ENCODE measurements at places on chromosomes 2 and 18.
A peak's percentile ranks its signal among the peaks of the same experiment; 100 is the strongest.

- DNase-seq = no peak
These were observed 465.0 kb downstream of the ZEB2 start for GRCh38 chr2:144054911-144055310.

- peak; percentile 4 for DNase-seq
These were observed 1.5 kb downstream of the ARPC2 start for GRCh38 chr2:218218268-218219185.

- DNase-seq = no peak
These were observed 18.0 kb downstream of the MALL start for GRCh38 chr2:110097506-110098220.

- no peak for DNase-seq
These were observed 103.1 kb upstream of the THOC1 start for GRCh38 chr18:370751-371608.

- no peak for DNase-seq
These were observed 70.0 kb downstream of the TBR1 start for GRCh38 chr2:161486111-161486510.

- DNase-seq = peak; percentile 31
These were observed 910 bp downstream of the SRSF7 start for GRCh38 chr2:38750011-38750890.

GRCh38 chr2:108428286-108429009, 20.6 kb upstream of the GCC2 start:
- DNase-seq = no peak

DNA sequence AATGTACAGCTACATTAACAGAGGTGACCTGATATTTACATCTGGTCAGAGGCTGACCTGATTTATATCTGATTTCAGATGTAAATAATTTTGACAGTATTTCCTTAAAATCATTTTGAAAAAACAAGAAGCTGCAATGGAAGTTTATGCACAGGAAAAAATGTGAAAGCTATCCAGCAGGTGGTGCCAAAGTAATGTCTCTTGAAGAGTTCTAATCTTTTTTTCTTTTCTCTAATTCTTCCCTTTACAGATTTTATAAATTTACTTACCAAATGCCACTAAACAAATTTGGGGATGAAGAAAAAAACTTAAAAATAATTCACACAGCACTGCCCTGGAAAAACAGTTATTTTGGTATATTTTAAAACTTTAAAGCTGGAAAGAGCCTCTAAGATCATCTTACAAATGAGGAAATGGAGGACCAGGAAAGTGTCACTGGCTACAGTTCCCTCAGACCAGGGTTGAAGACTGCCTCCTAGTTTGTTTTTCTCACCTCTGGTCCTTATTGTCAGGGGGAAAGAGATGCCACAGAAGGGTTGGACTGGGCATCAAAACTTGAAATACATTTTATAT, 16.4 kb upstream of the FBLN7 start:
- peak; percentile 26 for DNase-seq

DNA sequence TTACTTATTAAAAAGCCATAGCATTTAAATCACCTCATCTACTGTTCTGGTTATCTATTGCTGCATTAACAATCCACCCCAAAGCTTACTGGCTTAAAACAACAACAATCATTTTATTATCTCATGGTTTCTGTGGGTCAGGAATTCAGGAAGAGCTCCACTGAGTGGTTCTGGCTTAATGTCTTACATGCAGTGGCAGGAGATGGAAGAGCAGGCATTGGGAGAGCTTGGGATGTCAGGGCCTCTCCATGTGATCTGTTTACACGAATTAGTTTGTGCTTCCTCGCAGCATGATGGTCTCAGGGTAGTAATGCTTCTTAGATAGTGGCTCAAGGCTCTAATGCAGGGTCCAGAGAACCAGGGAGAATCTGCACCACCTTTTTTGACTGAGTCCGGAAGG, 14.4 kb upstream of the REL start:
- no peak for DNase-seq

DNA sequence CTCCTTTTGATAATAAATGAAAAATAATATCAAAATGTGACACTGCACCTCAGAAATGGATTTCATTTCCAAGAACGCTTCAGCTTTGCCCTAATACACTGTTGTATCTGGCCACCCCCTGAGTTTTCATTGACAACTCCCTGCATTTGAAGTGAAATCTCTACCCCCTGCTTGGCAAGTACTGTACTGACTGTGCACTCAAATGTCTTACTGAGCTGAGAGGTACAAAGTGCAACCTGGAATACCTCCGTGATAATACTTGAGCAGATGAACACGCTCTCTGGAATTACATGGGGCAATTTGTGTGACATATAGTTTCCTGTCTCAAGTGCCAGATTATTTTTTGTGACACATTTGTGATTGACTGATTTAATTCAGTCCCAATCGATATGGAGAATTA, 231.1 kb downstream of the LRP1B start:
- DNase-seq = no peak

DNA sequence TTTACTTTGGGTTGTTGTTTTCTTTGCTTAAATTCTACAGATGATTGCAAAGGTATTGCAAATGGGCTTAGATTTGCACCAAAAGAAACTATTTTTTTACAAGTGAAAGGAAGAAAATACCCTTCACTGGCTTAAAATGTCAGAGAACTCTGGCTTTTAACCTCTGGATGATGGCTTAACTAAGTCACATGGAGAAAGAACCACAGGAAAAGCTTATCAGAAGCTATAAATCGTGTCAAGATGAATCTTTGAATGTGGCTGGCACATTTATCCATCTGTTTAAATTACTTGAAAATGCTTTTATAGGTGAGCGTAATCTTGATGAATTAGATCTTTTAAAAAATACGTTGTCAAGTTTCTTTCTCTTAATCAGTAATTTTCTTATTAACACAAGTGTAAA, 32.0 kb upstream of the CCDC178 start:
- no peak for DNase-seq

GRCh38 chr2:129297430-129297829, 682.0 kb upstream of the RAB6C start:
- no peak for DNase-seq

DNA sequence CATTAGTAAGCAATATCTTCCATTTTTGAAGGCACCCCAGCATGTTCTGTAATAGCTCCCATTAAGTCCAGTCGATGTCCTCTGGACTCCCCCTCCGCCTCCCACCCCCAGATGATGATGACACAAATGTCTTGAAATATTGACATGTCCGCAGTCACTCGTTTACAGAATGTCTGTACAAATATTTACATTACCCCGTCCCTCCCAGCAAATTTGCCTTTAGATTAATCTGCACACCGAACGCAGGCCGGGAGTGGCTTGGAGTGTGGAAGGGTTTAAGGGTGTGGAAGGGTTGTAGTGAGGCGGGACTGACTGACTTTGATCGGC, 853 bp upstream of the OSBPL6 start:
- DNase-seq = no peak

- DNase-seq = no peak
These were observed 760.5 kb downstream of the SATB2 start for GRCh38 chr2:198697218-198697617.

- no peak for DNase-seq
These were observed 27.4 kb downstream of the NEMP2 start for GRCh38 chr2:190507135-190507534.

- no peak for DNase-seq
These were observed 33.5 kb upstream of the GPC1 start for GRCh38 chr2:240401781-240402551.

DNA sequence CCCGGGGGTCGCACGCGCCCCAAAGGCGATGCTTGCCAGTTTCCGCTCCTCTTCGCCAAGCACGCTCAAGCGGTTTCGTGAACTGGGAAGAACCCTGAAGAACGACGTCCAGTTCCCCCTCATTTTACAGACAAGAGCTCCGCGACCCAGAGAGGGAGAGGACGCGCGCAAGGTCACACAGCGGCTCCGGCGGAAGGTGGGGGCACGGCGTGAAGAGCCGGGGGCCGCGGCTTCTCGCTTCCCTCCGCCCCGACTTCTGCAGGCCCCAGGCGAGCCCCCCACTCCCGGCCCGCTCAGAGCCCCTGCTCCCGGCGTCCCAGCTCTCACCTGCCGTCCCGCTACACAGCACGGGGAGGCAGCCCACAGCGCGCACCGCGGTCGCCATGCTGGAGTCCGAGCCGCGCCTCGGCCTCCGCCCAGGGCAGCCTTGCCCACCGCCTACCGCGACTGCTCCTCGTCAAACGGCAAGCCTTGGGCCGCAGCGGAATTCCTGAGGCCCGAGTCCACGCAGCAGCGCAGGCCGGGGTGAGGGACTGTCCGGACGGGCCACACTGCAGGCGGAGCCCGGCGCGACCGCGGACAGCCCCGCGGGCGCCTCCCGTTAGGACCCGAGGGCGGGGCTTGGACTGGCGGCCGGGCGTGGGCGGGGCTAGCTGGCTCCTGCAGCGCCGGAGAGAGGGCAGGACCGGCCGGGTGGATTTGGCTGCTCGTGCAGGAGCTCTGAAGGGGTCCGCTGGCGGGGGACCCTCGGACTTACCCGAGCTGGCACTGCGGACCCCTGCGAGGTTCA, at the start of gene MRPS5:
TSS of gene MRPS5 (minus strand) at position 402 of the 790 bp plus-strand sequence. CDS start at position 385, 17 bp downstream.
- DNase-seq = peak; percentile 78

GRCh38 chr2:97993926-97994325, 1.8 kb downstream of the TMEM131 start:
- no peak for DNase-seq

GRCh38 chr2:207487650-207488311, 42.0 kb upstream of the CREB1 start:
- no peak for DNase-seq

GRCh38 chr2:32229635-32230034, 35.1 kb downstream of the NLRC4 start:
- no peak for DNase-seq

DNA sequence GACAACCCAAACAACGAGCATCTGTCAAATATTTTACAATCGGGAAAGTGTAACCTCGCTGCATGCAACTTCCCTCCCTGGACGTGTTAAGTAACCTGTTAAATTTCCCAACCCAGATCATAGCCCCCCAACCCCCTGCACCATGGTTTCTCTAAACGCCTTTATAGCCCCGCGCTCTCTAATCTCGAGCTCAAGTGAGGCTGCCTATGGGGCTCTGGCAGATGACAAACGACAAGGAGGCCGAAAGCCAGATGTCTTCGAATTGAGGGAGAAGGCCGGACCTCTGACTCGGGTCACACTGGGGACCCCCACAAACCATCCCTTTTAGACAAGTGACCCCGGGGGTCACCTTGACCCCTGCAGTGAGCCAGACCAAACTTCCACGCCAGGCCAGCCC, 526 bp downstream of the COX7A2L start:
- DNase-seq = peak; percentile 15

GRCh38 chr2:16189836-16190160, 249.4 kb downstream of the MYCN start:
- no peak for DNase-seq

DNA sequence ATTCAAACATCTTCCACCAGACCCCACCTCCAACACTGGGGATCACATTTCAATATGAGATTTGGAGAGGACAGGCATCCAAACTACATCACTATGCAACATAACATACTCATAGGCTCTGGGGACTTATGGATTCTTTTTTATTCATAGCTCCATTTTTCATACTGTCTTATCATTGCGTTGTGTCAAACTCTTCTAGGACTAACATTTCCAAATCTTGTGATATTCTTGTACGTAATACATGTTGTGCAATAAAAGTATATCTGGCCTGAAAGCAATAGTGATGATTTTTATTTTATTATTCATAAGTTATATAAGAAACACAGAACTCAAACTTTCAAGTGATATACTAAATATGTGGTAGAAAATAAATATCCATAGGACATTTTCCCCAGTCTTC, 60.6 kb upstream of the ACTR3 start:
- DNase-seq = no peak

- no peak for DNase-seq
These were observed 9.9 kb upstream of the ZEB2 start for GRCh38 chr2:144529841-144530240.

DNA sequence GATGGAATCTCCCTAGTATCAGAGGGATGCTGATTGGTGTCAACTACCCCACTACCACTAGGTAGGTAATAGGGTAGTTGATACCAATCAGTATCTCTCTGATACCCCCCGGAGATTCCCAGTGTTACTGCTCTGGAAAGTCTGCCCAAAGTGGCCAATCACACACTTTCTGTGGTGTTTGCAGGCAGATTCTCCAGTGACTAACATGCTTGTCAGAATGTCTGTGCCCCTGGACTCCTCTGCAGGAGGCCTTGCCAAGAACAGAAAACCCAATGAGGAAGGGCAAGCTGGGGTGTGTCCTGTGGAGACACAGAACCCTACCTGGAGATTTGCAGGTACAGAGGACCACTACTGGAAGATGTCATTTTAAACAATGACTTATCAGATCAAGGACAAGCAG, 135.1 kb downstream of the RIT2 start:
- no peak for DNase-seq

DNA sequence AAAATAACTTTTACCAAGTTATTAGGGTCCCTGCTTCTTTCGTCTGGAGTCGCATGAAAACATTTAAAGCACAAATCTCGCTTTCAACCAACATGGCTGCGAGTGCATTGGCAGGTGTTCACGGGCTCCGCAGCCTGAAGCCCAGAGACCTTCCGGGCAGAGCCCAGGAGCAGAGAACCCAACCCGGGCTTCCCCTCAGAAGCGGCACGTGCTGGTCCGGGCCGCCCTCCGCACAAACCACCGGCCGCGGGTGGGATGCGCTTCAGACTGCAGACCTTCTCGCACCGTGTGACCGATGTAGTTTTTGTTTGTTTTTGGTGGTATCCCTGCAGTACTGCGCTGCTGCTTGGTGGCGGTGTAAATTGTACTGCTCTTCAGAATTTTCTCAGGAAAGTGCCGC, 105.6 kb upstream of the TPO start:
- DNase-seq = no peak

- no peak for DNase-seq
These were observed 1080.9 kb upstream of the FANCL start for GRCh38 chr2:59322005-59322404.

DNA sequence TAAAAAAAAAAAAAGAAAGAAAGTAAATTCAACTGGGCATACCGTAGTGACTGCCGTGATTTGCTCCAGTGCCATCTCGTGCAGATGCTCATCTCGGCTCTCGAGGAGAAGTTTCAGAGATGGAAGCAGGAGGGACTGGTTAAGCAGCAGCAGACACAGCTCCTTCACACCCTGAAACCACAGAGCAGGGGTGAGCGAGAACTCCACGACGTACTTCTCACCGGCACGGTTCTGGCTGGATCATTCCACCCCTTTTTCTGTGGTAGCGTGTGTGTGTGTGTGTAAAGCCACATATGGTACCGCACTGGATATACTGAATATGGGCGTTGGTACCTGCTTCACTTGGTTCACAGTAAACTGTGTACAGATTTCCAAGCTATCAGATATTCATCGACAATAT, 382.2 kb downstream of the NBAS start:
- DNase-seq = peak; percentile 63
